Stimulated activated naive CD4-positive, alpha-beta T cell (primary cell): ENCODE measurements at places on chromosomes 5 and 9.

DNA sequence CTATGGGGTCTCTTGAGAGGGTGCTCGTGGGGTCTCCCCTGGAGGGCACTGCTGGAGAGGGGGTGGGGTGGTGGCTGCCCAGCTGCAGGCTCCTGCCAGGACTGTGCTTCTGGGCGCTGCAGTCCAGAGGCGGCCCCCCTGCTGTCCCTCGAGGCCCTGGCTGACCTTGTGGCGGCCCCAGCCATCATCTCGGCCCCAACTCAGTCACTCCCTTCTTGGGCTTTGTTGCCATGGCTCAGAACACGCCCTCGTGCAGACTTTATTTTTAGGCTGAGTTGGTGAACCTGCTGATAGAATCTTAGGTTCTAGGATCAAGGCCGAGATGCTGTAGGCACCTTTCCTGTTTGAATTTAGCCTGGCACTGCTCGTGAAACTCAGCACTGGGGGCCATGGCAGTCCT lies 22.8 kb downstream of the FBXW5 start:
- DNase-seq: no peak

GRCh38 chr5:166772770-166773169 lies 1518.7 kb upstream of the WWC1 start:
- DNase-seq: no peak

- no peak for DNase-seq
Measured at GRCh38 chr5:77518304-77518703, 26.2 kb upstream of the WDR41 start.

- DNase-seq: no peak
Measured at GRCh38 chr5:127863161-127863560, 160.0 kb downstream of the CCDC192 start.

- no peak for DNase-seq
Measured at GRCh38 chr5:133873449-133873848, 95.0 kb downstream of the C5orf15 start.

DNA sequence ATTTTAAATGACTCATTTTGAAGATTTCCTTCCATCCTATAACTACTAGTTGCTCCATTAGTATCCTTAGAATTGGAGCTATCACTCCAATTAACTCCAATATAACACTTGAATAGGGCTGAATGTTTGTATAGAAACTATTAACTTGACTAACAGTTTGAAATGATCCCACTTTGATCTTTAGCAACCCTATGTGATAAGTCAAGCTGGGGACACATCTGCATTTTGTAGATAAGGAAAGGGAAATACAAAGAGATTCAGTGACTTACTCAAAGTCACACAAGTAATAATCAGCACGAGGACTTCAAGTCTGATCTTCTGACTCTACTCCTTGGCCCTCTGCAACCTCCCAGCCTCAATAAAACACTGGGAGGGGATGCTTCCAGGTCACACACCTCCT lies 101.1 kb downstream of the TMEM215 start:
- DNase-seq: no peak

DNA sequence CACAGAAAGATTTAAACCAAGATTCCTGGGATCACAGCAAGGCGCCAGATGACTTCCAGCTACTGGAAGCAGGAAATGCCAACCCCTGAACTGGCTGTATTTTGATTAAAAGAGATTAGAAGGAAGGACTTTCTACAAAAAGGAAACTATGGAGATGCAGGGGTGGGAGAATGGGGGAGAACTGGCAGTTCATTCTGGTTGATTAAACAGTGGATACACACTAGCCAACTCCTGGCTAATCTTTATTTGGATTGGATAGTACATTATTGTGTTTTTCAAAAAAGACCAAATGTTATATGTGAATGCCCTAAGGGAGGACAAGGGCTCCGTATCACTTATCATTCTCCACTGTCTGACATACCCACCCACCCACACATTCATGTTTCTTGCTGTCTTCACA lies 93.2 kb downstream of the CDO1 start:
- DNase-seq: no peak

DNA sequence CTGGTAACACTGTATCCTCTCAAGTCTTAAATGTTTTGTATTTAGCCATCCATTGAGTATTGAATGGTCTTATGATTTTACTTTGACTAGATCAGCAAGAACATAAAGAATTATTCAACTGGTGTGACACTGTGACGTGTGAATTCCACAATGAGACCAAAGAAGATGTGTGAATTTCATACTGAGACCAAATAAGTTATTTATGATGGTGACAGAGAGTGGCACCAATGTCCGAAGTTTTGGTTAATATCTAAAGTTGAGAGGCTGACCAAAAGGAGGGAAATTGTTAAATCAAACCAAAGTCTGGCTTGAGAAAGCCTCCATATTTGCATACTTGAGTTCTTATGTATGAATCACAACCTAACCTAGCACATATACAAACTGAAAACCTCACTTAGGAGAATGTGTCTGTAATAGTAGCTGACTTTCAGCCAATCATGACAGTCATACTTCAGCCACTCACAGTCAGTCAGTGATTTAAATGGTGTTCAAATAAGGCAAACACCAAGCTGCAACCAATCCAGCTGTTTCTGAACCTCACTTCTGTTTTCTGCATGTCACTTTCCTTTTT lies 31.5 kb upstream of the FAM170A start:
- DNase-seq: no peak

- DNase-seq: no peak
Measured at GRCh38 chr9:122125509-122126330, 32.6 kb upstream of the TTLL11 start.

DNA sequence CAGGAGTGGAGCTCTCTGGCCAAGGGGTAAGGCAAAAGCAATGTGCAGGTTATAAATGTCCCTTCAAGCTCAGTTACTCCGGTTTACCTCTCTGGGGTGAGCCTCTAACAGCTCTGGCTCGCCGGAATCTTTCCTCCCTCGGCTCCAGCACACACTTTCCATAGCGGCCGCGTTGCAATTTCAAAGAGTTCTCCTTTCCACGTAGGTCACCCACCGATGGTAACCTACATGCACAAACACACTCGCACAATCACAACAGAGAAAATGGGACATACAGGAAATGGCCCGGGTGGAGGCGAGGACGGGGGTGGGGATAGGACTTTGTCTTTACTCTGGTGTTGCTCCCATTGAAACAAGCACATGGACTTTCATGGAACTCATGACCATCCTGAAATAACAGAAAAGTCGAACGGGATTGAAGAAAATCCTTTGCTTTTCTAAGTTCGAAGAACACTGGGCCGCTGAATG lies 1.2 kb downstream of the LHFPL2 start:
- no peak for DNase-seq

- DNase-seq: no peak
Measured at GRCh38 chr5:74243634-74244033, 396.9 kb downstream of the ENC1 start.

- DNase-seq: no peak
Measured at GRCh38 chr5:107268241-107268640, 402.5 kb downstream of the EFNA5 start.

DNA sequence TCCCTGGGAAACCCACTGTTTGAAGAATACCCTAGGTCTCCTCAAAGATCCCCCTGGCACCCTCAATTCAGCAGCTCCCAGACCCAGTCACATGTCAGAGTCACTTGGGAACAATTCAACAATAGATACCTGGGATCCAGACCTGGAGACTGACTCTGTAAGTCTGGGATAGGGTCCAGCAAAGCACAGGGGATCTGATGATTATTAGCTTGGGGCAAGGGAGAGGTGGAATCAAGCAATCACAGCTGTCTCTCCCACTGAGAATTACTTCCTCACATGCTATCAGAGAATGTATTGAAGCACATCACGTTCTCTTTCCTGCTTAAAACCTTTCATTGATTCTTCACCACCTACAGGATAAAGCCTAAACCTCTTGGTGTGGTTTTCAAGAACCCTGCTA lies 5.9 kb downstream of the FAM193B start:
- no peak for DNase-seq

- no peak for DNase-seq
Measured at GRCh38 chr9:74277532-74277931, 219.6 kb upstream of the RORB start.

DNA sequence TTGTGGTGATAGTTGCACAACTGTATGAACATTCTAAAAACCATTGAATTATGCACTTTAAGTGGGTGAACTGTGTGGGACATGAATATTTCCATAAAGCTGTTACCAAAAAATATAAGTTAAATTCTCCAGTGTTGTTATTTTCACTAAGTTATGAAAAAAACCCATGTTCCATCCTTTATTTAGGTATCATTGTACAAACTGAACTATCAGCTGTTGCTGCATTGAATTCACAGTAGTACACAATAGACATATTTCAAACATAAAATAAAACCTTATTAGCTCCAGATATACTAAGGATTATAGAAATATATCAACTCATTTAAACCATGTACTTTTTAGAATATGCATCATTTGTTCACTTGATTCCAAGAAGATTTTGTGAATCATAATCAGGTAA lies 192.1 kb downstream of the COMMD10 start:
- no peak for DNase-seq

DNA sequence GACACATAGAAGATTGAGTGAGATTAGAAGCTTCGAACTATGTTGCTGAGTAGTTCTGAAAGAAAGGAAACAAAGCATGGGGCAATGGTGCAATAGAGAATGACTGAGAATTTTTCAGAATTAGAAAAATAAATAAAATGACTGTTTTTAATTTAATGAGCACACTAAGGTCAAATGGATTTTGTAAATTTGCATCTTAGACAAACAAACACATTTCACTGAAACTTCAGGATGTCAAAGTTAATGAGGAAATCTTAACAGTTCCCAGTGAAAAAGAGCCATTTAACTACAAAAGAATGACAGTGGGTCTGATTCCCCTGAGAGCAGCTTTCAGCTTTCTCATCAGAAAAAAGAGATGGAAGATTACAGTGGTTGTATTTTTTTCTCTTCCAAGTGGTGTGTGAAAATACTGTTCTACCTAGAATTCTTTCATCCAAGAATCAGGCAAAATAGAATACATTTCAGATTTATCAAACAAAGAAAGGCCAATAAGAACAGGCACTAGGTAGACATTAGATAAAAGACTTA lies 591.9 kb downstream of the SEMA5A start:
- no peak for DNase-seq
